ENCODE measurements at places on chromosomes 1 and 21.

DNA sequence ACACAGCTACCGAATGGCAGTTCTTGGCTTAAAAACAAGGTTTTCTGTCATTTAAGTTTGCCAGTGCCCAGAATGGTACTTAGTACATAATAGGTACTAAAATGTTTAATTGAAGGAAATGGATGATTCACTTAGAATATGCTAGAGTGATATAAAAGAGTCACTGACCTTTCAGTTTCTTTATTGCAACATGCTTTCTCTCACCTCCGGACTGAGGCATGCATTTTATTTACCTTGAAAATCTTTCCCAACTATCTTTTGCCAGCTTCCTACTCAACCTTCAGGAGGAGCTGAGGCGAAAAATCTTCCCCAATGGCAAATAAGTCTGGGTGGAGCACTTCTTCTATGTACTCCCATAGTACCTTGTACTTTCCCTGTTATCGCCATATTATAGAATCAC, 244.9 kb downstream of the ZNF648 start:
- no peak for DNase-seq

DNA sequence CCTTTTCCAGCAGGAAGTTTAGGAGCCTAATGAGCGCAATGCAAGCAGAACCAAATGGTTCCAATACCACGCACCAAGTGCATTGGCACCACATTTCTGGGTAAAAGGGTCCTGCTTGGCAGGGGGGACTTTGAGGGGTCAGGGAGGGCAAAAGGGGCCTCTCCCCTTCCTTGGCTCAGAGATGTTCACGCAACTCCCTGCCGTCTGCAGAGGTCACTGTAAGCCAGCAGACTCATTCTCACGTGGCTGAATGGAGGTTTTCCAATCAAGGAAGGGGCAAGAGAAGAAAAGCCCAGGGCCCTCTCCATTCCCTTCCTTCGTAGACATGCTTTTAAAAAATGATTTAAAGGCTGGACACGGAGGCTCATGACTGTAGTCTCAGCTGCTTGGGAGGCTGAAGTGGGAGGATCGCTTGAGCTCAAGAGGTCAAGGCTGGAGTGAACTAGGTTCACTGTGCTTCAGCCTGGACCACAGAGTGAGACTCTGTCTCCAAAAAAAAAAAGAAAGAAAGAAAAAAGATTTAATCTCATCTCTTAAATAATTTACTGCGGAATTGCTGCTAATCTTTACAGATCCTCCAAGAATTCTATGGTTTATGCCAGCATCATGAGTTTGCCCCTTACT, 80.3 kb downstream of the RUNX3 start:
- DNase-seq = no peak

DNA sequence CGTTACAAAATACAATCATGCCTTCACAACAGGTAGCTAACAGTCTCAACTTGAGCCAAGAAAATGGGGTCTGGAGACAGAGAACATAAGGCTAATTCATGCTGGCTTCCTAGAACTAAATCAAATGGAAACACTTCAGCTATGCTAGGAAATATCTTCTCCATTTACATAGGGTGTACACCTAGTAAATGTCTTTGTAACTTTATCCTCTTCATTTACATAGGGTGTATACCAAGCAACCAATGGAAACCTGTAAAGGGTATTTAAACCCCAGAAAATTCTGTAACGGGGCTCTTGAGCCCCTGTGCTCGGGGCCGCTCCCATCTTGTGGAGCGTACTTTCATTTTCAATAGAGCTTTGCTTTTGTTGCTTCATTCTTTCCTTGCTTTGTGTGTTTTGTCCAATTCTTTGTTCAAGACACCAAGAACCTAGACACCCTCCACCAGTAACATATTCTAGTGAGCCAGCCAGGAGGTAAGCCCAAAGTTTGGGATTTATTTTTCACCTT, 19.5 kb upstream of the CYP4X1 start:
- no peak for DNase-seq

DNA sequence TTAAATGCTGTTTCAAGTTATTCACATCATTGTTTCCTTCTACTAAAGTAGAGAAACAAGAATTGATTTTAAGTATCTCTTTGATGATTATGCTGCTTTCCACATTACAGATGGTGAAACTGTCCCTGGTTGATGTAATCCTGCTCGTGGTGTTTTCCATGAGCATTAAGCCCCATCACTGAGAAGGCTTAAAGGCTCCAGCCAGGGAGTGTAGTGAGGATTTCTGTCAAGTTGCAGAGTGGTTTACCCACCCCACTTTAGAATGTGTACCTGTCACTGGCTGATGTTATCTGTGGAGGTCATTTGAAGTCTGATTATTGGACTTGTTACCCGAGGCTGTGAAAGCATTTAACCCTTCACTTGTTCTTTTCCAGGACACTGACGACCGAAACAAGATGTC, 12.9 kb downstream of the CERS2 start:
- DNase-seq = no peak

- no peak for DNase-seq
Measured at GRCh38 chr1:167512046-167512654, 6.2 kb downstream of the CD247 start.

- DNase-seq = no peak
Measured at GRCh38 chr1:93000751-93001175, 39.5 kb upstream of the DIPK1A start.

- DNase-seq = no peak
Measured at GRCh38 chr1:206797534-206798383, 25.5 kb upstream of the IL10 start.

DNA sequence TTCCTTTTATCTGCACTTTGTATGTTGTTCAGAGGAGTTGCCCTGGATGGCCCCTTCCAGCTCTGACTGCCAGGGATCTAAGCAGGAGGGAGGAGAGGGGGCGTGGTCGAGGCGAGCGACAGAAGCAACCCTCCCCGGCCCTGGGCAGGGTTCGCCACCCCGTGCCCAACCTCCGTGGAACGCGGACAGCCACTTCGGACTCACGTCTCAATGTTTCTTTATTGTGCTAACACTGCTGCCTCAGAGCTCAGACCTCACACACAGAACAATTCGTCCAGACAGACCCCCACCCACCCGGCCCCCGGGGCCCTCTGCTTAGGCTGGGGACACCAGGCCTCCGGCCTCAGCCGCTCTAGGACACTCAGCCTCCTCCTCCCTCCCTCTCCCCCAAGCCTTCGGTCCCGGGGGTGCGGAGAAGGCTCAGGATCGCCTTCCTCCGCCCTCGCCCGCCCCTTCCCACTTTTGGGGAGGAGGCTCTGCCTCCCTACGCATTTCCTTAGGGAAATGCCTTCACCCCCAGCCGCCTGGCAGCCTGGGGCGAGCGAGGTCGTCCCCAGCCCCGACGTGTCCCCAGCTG, 8.3 kb downstream of the VSIG8 start:
- DNase-seq = no peak

DNA sequence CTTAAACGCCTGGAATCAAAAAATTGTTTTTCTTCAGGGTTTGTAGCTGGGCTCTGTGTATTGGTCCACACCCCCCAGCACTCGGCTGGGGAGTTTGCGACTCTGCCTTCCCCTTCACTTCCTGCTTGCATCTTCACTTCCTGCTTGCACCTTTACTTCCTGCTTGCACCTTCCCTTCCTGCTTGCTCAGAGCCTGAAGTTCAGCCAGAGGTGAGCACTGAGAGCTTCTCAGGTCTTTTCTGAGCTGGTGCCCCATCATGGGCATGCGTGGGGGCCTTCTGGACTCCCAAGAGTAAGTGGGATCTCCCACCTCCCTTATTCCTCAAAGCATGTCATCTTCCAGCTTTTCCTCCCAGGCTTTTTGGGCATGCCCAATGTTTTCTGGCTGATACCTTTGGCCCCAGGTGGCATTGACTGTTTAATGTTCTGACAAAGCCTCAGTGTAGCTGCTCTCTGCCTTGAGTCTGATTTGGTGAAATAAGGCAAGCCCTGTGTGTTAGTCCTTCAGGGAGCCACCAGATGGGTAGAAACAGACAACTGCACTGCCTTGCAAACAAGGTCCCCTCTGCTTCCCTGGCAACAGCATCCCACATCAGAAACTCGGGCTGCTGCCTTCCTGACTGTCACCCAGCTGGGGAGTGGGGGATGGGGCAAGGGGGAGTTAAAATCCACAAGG, 3.5 kb downstream of the KRTAP10-2 start:
- peak; percentile 48 for DNase-seq

GRCh38 chr1:20431176-20431460, 54.9 kb downstream of the CAMK2N1 start:
- DNase-seq = no peak

DNA sequence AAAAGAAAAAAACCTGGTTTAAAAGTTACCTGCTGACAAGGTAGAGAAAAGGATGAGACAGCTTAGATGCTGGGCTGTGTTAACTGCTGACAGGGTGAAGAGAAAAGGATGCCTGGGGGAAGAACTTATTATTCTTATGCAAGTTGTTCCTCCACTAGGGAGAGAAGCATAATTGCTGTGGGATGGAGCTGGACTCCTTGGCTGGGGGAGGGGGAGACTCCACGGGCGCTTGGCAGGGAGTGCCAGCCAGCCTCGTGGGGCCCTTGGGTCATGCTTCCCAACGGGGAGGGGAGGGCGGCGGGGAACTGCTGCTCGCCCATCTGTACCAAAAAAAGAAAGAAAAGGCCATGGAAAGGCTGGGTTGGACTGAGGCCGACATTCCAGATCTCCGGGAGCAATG, 47.2 kb downstream of the SYCP1 start:
- no peak for DNase-seq

DNA sequence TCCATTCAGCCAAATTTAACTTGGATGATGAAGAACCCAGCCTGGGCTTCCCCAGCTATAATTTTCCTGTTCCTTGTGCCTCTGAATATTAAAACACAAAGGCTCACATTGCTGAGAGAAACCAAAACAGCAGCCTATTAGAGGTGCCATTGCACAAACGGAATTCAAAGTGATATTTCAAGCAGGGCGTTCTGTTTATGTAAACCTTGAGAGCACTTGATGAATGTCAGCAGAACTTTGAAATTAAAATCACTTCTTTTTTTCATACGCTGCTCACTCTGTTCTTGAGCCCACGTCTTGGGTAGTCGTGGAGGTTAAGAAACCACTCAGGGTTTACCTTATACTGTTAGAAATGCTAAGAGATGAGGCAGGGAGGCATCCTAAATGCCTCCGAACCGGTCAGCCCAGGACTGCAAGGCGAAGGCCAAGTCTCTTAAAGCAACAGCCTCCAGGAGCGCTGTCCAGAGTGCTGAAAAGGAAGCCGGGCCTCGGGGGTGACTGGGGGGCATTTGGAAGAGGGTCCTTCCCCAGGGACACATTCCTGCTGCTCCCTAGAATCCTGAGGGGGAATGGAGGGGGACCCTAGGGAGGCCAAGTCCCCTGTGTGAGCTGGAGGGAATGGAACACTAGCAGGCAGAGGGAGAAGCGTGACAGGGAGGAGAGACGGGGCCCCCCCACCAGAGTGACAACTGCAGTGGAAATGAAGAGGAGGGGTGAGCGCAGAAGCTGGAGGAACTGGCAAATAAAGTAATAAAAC, 154.8 kb upstream of the VAMP3 start:
- peak; percentile 26 for DNase-seq

DNA sequence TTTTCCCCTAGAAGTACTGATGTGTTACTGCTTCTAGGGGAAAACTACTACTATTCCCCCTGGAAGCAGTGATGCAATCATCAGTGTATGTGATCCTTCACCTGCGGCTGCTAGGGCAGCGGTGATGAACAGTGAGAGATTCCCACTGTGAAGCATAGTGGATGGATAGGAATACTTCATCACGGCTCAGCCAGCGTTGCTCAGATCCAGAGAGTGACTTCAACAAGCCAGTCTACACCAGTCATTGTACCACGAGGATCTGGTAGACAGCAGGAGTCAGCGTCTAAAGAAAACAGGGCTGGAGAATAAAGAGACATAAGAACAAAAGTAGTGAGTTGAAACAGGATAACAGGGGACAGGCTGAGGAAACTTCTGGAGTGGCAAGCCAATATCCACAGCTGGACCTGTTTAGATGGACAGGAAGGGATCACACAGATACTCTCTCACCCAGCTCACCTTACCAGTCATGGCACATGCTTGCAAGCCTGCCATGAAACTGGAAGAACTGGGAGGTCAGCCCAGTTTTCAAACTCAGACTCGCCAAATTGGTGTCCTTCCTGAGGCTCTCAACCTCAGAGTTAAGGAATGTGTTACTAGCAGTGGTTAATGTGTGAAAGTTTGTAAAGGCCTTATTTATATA, 42.4 kb upstream of the LRRC52 start:
- DNase-seq = no peak

GRCh38 chr1:74690364-74690696, 16.7 kb upstream of the ERICH3 start:
- DNase-seq = no peak

- DNase-seq = no peak
Measured at GRCh38 chr1:91148641-91149069, 126.8 kb upstream of the ZNF644 start.

GRCh38 chr1:111850109-111850508, 94.4 kb downstream of the DDX20 start:
- no peak for DNase-seq

- DNase-seq = no peak
Measured at GRCh38 chr1:6961289-6961688, 176.0 kb downstream of the CAMTA1 start.

GRCh38 chr1:109161858-109162606, 48.1 kb downstream of the ELAPOR1 start:
- DNase-seq = peak; percentile 15

DNA sequence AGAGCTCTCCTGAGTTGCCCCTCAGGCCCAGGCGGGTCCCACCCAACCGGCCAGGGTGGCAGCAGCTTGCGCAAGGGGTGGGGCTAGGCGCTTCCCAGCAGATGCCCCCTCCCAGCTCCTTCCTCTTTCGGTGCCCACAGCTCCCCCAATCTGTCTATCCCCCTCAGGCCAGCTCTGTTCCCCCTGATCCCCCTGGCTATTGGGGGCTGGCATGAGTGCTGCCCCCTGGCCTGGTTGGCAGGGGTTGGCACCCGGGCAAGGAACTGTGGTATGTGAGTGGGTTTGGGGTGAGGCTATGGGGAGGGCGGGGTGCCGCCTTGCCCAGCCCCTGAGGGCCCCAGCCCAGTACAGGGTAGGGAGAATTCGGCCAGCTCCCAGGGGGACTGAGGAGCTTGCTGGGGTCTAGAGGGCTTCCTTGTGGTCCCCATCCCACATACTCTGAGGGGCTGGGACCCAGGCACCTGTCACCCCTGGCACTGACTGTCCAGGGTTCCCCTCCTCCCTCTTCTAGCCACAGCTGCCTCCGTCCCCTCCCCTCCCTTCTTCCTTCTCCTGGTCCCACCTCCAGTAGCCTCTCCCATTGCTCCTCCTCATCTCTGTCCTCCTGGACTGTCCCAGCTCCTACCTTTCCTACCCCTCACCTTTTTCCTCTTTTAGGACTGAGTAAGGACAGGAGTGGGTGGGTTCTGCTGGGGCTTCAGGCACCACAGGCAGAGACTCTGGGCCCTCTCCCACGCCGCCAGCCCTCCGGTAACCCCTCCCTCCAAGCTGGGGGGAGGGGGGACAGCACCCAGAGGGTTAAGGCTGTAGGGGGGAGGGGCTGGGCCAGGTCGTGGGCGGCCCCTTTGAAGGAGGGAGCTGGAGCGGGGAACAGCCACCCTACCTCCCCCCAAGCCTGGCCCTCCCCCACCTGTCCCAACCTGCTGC, 5.7 kb downstream of the ZBTB7B start:
- peak; percentile 80 for DNase-seq

- DNase-seq = no peak
Measured at GRCh38 chr21:33348706-33349105, 23.9 kb downstream of the IFNAR1 start.
